Bronchial epithelial cell (primary cell): ENCODE measurements at places on chromosomes 16 and 17.

DNA sequence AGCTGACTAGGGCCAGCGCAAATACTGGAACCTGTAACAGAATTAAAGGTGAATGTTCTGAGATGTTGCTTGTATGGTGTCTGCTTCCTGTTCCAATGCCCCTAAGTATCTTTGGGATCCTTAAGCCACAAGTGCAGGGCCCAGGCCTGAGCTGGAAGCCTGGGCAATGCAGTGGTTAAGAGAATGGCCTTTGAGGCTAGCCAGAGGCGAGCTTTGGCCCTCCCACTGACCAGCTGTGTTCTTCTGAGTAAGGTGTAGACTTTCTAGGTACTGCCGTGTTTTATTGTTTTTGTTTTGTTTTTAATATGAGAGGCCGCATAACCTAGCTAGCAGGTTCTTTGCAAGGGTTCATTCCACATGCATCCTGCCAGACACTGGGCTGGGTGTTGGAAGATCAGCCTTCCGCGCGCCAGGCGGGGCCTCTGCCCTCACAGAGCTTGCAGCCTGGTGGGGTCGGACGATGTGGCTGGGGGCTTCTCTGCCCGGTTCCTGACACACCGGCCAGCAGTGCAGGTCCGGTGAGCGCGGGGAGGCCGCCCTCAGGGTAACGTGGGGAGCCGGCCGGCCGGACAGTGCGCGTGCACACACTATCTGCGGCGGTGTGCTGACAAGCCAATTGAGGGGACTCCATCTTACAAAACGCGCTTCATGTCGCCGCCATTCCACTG is 551 bp upstream of the MLX start:
- DNase-seq = no peak

DNA sequence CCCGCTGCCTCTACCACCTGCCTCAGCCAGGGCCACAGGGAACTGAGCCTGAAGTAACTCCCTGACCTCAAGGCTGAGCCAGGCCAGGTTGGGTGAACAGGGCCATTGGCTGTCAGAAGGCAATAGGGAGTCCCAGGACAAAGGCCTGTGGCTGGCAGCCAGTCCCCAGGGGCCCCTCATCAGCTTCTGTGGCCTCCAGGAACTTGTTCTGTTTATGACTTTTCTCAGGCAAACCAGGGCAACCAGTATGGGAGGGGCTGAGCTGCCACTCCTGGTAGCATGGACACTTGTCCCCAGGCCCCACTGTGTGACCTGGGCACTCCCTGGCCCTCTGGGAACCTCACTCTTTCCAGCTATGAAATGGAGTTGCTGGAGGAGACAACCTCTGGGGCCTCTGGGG is 40.1 kb downstream of the CPNE2 start:
- DNase-seq = no peak

- no peak for DNase-seq
Measured at GRCh38 chr17:10022416-10022815, 117.3 kb upstream of the RCVRN start.

GRCh38 chr16:11510178-11510973 is 76.3 kb downstream of the LITAF start:
- DNase-seq = no peak

GRCh38 chr17:70208080-70208794 is 38.9 kb downstream of the KCNJ2 start:
- no peak for DNase-seq

- peak; percentile 96 for DNase-seq
Measured at GRCh38 chr17:2101448-2102257, 46.8 kb downstream of the HIC1 start.

- DNase-seq = no peak
Measured at GRCh38 chr16:30090610-30091331, 953 bp downstream of the TBX6 start.

DNA sequence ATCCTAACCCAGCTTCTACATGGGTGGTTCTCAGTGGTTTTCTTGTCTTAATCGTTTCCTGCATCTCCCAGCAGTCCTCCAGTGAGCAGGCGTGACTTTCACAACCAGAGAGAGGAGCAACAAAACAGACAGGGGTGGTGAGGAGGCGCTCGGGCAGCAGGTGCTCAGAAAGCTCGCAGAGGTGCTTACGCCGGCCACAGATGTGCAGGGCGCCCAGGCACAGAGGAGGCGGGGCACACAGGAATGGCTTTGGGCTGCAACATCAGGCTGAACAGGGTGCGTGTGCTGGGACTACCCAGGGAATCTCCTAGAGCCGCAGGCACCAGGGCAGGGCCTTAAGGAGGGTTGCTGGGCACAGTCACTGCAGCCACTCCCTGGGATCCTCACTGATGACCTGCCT is 32.6 kb downstream of the KLHDC4 start:
- DNase-seq = no peak

- DNase-seq = peak; percentile 61
Measured at GRCh38 chr16:9033125-9033830, 58.2 kb upstream of the HAPSTR1 start.

DNA sequence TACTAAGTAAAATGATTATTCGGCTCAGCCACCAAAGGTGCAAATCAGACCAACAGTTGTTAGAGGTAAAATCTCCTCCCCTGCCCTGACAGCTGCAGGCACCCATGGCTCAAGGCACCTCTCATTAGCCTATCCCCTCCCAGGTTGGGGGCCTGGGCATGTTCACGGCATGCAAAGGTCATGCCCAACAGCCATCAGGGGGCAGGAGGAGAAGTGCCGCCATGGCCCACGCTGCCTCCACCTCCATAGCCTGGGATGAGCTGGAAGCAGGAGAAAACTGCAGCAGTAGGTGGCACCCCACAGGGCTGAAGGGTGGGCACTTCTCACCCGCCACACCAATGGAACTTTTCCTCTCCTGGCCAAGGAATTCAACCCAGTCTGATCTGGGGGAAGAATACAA is 146.4 kb upstream of the COX10 start:
- DNase-seq = no peak

- DNase-seq = peak; percentile 39
Measured at GRCh38 chr17:27573971-27574525, 56.9 kb upstream of the LGALS9 start.

- DNase-seq = peak; percentile 48
Measured at GRCh38 chr16:80569440-80570105, 28.8 kb downstream of the DYNLRB2 start.

- DNase-seq = no peak
Measured at GRCh38 chr17:67435122-67435521, 58.0 kb downstream of the PITPNC1 start.

DNA sequence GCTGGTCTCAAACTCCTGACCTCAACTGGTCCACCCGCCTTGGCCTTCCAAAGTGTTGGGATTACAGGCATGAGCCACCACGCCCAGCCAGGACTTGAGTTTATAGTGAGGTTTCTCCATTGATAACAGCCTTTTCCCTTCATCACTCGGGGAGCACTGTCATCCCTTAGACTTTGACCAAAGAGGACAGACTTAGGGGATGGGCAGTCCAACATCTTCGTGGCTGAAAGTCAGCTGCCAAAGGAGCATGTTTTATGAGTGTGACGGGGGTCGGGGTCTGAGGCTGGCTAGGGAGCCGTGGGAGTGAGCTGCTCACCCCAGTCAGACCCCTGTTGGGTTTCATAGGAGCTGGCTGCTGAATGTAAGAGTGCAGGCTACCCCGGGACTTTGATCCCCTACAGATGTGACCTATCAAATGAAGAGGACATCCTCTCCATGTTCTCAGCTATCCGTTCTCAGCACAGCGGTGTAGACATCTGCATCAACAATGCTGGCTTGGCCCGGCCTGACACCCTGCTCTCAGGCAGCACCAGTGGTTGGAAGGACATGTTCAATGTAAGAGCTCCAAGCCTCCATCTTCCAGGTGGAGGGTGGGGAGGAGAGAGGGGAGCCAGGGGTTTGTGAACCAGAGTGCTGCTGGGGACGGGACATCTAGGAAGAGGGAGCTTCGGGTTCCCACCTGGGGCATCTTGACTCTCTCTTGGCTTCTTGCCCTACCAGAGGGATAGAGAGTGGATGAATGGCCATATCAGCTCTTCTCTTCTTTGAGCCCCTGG is 3.1 kb downstream of the DHRS11 start:
- DNase-seq = no peak

- peak; percentile 70 for DNase-seq
Measured at GRCh38 chr17:67248291-67248690, 3.3 kb upstream of the HELZ start.

- no peak for DNase-seq
Measured at GRCh38 chr17:81383504-81384421, 11.5 kb upstream of the BAHCC1 start.

- DNase-seq = peak; percentile 95
Measured at GRCh38 chr17:35433075-35433894, 985 bp upstream of the SLFN12 start.

DNA sequence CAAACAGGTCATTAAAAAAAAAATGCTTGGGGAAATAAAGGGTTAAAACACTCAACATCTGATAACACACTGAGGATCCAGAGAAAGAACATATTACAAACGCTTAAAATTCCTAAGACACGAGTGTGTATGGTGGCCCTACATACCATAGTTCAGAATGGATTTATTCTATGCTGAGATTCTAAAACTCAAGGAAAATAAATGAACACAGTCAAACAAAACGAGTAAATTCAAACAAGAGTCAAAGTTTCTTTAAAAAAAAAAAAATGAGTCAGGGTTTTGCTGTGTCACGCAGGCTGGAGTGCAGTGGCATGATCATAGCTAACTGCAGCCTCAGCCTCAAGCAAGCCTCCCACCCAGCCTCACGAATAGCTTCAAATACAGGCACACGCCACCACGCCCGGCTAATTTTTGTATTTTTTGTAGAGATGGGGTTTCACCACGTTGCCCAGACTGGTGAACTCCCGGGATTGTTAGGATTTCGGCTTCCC is 17.4 kb downstream of the CRK start:
- peak; percentile 21 for DNase-seq

- DNase-seq = no peak
Measured at GRCh38 chr17:50349243-50349600, 3.3 kb downstream of the XYLT2 start.

- no peak for DNase-seq
Measured at GRCh38 chr17:65593855-65594845, 32.7 kb upstream of the AXIN2 start.

GRCh38 chr17:69608808-69609472 is 194.4 kb downstream of the MAP2K6 start:
- peak; percentile 91 for DNase-seq

- no peak for DNase-seq
Measured at GRCh38 chr16:80807906-80808305, 3.5 kb upstream of the CDYL2 start.

DNA sequence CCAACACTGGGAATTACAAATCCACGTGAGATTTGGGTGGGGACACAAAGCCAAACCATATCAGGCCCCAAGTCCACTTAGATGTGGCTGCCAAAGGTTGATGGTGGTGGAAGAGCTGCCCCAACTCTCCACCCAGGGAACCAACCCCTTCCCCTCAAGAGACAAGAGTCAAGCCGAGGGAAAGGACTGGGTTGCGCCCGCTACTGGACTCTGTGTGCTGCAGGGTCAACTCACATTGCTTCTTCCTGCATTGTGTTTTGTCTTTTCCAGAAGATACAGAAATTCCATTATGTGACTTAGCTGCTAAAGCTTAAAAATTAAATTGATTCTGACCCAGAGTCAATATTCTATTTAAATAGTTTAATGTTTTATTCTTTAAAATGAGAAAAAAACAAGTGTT is 58.5 kb downstream of the ADAMTS18 start:
- DNase-seq = no peak

- no peak for DNase-seq
Measured at GRCh38 chr17:64402469-64402868, 11.8 kb upstream of the PECAM1 start.

GRCh38 chr17:44780845-44781480 is 22.2 kb downstream of the ADAM11 start:
- no peak for DNase-seq
